ENCODE measurements at places on chromosomes 7 and 10.
A peak's percentile ranks its signal among the peaks of the same experiment; 100 is the strongest.

- H3K27me3 ChIP-seq = no peaks in the 10 kb centered on the region
- H3K36me3 ChIP-seq = peaks cover 19% of the 10 kb centered on the region
- no peak overlapping the region for H3K4me3 ChIP-seq
- H3K27ac ChIP-seq = no peak overlapping the region
Observed at GRCh38 chr7:79734181-79734580, 280.7 kb upstream of the MAGI2 start.

- DNase-seq = no peak
- no peaks in the 10 kb centered on the region for H3K4me1 ChIP-seq
- no peak overlapping the region for H3K27ac ChIP-seq
- H3K27me3 ChIP-seq = no peaks in the 10 kb centered on the region
- no peak overlapping the region for H3K4me3 ChIP-seq
- no peaks in the 10 kb centered on the region for H3K36me3 ChIP-seq
Observed at GRCh38 chr10:106424981-106425380, 739.5 kb downstream of the SORCS1 start.

DNA sequence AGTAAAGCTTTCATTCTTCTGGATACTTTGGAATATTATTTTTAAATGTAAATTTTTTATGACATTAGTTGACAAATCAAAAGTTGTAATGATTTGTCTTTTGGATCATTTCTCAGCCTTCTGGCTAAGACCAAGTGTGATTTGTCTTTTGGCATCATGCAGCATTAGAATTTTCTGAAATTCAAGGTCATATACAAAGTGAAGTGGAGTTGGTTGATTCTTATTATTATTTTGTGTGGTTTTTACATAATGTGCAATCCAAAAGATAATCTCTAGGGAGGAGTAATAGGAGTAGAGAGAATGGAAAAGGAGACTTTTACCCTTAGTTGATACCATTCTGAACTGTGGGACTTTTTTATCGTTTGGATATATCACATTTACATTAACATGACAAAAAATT, 24.2 kb upstream of the SEPTIN7 start:
- no peaks in the 10 kb centered on the region for H3K36me3 ChIP-seq
- H3K4me1 ChIP-seq = no peaks in the 10 kb centered on the region
- no peaks in the 10 kb centered on the region for H3K27me3 ChIP-seq
- no peak overlapping the region for H3K4me3 ChIP-seq

- no peaks in the 10 kb centered on the region for H3K4me1 ChIP-seq
- peaks cover 11% of the 10 kb centered on the region for H3K27me3 ChIP-seq
- H3K27ac ChIP-seq = no peak overlapping the region
- no peak for DNase-seq
- H3K36me3 ChIP-seq = peaks cover 18% of the 10 kb centered on the region
Observed at GRCh38 chr10:133448120-133448519, 5.6 kb upstream of the SCART1 start.

GRCh38 chr7:1309290-1309689, 76.6 kb downstream of the UNCX start:
- H3K27me3 ChIP-seq = no peaks in the 10 kb centered on the region
- H3K36me3 ChIP-seq = peaks cover 6% of the 10 kb centered on the region
- H3K27ac ChIP-seq = no peak overlapping the region
- no peak overlapping the region for H3K4me3 ChIP-seq

DNA sequence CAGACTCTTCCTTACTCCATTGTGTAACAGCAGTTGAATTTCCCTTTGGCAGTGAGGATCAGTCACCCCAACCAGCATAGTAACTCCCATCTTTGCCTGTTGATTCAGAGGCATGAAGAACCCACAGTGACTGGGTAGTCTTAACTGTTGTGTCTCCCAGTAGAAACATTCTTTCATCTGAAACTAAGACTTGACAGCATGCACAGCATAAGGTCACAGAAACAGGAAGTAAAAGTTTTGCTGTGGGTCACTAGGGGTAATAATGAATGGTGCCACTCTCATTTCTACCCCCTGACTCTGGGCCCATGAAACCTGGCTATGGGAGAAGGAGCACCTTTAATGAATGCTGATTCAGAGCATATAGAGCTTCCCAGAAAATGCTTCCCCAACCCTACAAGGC, 8.3 kb upstream of the FRMPD2 start:
- no peak overlapping the region for H3K4me3 ChIP-seq
- no peak for DNase-seq
- no peak overlapping the region for H3K27ac ChIP-seq
- peaks cover 4% of the 10 kb centered on the region for H3K27me3 ChIP-seq
- H3K36me3 ChIP-seq = peaks cover 29% of the 10 kb centered on the region

GRCh38 chr7:43199371-43200160, 87.1 kb downstream of the HECW1 start:
- no peak overlapping the region for H3K27ac ChIP-seq
- H3K36me3 ChIP-seq = no peaks in the 10 kb centered on the region
- peaks cover 6% of the 10 kb centered on the region for H3K27me3 ChIP-seq
- peaks cover 11% of the 10 kb centered on the region for H3K4me1 ChIP-seq
- no peak for DNase-seq

DNA sequence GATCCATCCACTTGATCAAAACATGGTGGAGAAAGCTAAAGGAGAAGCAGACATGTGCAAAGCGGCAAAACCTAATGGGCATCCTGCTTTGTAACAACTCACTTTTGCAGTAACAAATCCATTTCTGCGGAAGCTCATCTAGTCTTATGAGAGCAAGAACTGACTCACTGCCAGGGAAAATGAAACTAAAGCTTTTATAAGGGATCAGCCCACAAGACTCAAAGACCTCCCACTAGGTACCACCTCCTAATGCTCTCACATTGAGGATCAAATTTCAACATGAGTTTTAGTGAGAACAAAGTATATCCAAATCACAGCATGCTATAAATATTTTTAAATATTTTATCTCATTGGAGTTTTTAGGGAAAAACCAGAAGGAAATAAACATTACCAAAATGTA, 120.1 kb upstream of the GNAI1 start:
- no peak for DNase-seq
- no peak overlapping the region for H3K4me3 ChIP-seq
- no peaks in the 10 kb centered on the region for H3K36me3 ChIP-seq
- peaks cover 2% of the 10 kb centered on the region for H3K27me3 ChIP-seq
- no peaks in the 10 kb centered on the region for H3K4me1 ChIP-seq
- no peak overlapping the region for H3K27ac ChIP-seq

DNA sequence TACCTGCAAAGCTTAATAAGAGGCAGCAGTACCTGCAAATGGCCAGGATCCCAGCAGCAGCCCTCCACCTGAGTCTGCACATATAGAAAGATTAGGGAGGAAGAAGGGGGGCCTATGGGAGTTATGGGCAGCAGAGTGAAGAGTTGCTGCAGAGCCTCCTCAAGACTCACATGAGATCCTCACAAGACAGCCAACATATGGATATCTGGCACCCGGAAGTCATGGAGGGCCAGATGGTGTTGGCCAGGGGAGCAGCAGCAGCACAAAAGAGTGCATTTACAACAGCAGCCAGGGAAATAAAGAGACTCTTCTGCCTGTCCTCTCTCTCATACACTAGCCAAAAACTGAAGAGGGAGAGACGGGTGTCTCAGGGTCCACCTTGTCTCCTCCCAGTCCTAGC, 4.0 kb upstream of the TAS2R40 start:
- H3K4me1 ChIP-seq = peaks cover 16% of the 10 kb centered on the region
- H3K27ac ChIP-seq = peak overlapping the region; percentile 41
- H3K36me3 ChIP-seq = no peaks in the 10 kb centered on the region
- no peak overlapping the region for H3K4me3 ChIP-seq
- H3K27me3 ChIP-seq = no peaks in the 10 kb centered on the region

DNA sequence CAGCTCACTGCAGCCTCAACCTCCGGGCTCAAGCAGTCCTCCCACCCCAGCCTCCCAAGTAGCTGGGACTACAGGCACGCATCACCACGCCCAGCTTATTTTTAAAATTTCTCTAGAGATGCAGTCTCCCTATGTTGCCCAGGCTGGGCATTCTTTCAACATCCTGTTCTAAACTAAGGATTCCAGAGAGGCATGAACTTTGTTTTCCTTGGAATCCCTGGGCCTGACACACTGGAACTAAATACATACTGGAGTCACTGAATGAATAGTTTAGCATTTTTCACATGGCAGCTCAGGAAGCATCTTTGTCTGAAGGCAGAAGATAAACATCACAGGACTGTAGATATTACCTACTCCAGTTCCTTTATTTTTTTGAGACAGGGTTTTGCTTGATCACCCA, 108.7 kb downstream of the ITIH5 start:
- peaks cover 13% of the 10 kb centered on the region for H3K4me1 ChIP-seq
- no peaks in the 10 kb centered on the region for H3K36me3 ChIP-seq
- peaks cover 9% of the 10 kb centered on the region for H3K27me3 ChIP-seq
- H3K4me3 ChIP-seq = no peak overlapping the region
- no peak overlapping the region for H3K27ac ChIP-seq

DNA sequence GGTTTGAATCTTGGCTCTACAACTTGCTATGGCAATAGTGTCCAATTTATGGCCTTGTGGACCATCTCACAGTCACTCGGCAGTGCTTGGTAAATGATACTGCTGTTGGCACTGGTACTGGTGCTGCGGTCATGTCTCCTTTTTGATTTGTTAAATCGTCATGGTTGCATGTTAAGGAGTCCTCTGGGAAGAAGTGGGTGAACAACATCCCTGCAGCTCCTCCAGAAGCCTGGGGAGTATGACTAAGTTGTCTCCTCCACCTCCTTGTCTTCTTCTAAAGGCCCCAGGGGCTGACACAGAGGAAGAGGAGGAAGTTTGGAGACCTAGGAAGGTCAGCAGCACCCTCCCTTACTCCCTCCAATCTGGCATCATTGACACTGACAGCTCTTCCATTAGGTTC, 8.5 kb downstream of the ITPRIP start:
- no peak for DNase-seq
- no peak overlapping the region for H3K4me3 ChIP-seq
- H3K36me3 ChIP-seq = no peaks in the 10 kb centered on the region
- peaks cover 13% of the 10 kb centered on the region for H3K27me3 ChIP-seq

DNA sequence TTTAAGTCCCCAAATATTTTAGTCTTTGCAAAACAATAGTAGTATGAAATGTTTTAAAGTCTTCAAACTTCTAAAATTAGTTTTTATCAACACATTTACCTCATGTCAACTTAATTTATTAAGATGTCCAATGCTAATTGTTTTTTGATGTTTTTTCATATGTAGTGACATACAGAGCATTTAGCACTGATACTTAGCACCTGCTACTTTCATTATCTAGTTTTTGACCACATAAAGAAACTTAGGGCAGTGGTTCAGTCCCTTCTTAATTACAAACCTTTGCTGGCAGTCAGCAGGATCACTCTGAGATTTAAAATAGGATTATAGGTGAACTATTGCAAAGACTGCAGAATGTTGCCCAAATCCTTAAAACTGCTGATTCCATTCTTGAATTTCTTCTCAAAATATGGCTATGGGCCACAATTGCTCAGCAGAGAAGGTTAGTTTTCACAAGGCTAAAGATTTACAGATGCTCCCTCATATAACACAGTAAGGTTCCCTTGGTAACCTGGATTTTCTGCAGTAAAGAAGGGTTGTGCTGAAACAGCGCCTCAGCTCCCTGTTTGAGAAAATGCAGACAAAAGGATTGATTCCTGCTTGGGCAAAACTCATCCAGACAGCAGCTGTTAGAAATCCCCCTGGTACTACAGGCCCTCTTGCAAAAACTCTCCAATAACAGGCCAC, 3.4 kb downstream of the GPR85 start:
- no peaks in the 10 kb centered on the region for H3K36me3 ChIP-seq
- peaks cover 30% of the 10 kb centered on the region for H3K4me1 ChIP-seq
- no peak for DNase-seq
- H3K27me3 ChIP-seq = peaks cover 2% of the 10 kb centered on the region
- peak overlapping the region; percentile 59 for H3K4me3 ChIP-seq

DNA sequence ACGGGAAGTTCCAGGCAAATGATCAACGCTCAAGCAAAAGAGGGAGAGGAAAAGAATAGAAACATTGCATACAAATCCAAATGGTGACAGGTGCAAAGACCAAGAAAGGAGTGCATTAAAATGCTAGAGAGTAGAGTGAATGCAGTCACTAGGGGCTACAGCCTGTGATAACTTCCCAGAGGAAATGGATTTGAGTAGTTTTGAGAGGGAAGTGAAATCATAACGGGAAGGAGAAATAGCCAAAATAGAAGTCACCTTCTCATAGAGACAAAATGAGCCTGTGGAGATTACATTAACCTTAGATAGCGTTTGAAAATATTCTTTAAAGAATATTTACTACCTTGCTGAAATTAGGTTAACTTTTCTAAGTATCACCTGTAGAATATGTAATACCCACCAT, 26.5 kb downstream of the NUP42 start:
- no peaks in the 10 kb centered on the region for H3K27me3 ChIP-seq
- peaks cover 4% of the 10 kb centered on the region for H3K4me1 ChIP-seq
- H3K27ac ChIP-seq = no peak overlapping the region
- H3K4me3 ChIP-seq = no peak overlapping the region
- no peak for DNase-seq

DNA sequence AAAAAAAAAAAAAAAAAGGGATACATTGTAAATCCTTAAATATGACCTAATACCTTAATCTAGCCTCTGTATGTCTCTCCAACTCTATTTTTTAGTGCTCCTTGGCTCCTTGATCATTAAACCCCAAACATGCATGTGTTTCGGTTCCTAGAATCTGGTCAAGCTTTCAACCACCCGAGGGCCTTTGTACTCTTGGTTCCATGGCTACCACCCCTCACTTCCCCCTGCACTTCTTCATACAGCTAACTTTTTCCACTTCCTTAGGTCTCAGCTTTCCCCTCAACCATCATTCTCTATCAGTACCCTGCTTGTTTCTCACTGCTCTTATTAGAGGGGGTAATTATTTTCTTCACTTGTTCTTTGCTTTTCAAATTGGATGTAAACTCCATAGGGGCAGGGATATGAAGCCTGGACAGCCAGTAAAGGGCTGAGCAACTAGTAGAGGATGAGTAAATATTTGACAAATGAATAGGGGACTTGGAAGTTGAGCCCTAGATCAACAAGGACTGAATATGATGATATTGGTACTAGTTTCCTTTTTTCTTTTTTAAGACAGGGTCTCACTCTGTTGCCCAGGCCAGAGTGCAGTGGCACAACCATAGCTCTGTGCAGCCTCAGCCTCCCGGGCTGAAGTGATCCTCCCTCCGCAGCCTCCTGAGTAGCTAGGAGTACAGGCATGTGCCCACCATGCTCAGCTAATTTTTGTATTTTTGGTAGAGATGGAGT, 4.3 kb upstream of the GDI2 start:
- H3K4me3 ChIP-seq = no peak overlapping the region
- no peaks in the 10 kb centered on the region for H3K36me3 ChIP-seq
- H3K27me3 ChIP-seq = peaks cover 2% of the 10 kb centered on the region
- H3K27ac ChIP-seq = no peak overlapping the region
- no peak for DNase-seq

GRCh38 chr7:11315666-11316258, 342.1 kb downstream of the PHF14 start:
- no peak overlapping the region for H3K4me3 ChIP-seq
- H3K27me3 ChIP-seq = peaks cover 2% of the 10 kb centered on the region
- no peak overlapping the region for H3K27ac ChIP-seq
- no peak for DNase-seq
- H3K36me3 ChIP-seq = no peaks in the 10 kb centered on the region

DNA sequence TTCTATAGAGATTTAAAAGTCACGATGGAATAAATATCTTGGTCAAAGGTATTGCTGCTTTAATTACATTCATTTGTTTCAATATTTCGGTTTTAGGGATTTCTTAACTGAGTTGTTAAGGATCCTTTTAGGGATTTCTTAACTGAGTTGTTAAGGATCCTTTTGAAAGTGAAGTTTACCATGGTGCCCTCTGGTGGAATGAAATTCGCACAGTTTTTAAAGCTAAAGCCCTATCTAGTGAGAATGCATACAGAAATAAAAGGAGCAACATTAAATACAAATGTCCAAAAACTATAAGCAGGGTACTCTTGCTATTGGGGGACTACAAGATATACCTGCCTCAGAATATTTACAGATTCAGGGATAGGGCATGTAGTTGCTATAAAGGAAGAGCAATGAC, 193.7 kb downstream of the RNLS start:
- H3K4me1 ChIP-seq = no peaks in the 10 kb centered on the region
- no peak for DNase-seq
- H3K27me3 ChIP-seq = no peaks in the 10 kb centered on the region
- H3K4me3 ChIP-seq = no peak overlapping the region
- H3K36me3 ChIP-seq = no peaks in the 10 kb centered on the region
- H3K27ac ChIP-seq = no peak overlapping the region

Data from glutamatergic neuron (in vitro differentiated cells).